SW 1271 (cell line): ENCODE measurements at places on chromosomes 5 and 9.

- no peak for DNase-seq
These were observed 13.2 kb upstream of the LVRN start for GRCh38 chr5:115949096-115949495.

- DNase-seq = no peak
These were observed 286.2 kb downstream of the MRPS30 start for GRCh38 chr5:45094876-45095440.

DNA sequence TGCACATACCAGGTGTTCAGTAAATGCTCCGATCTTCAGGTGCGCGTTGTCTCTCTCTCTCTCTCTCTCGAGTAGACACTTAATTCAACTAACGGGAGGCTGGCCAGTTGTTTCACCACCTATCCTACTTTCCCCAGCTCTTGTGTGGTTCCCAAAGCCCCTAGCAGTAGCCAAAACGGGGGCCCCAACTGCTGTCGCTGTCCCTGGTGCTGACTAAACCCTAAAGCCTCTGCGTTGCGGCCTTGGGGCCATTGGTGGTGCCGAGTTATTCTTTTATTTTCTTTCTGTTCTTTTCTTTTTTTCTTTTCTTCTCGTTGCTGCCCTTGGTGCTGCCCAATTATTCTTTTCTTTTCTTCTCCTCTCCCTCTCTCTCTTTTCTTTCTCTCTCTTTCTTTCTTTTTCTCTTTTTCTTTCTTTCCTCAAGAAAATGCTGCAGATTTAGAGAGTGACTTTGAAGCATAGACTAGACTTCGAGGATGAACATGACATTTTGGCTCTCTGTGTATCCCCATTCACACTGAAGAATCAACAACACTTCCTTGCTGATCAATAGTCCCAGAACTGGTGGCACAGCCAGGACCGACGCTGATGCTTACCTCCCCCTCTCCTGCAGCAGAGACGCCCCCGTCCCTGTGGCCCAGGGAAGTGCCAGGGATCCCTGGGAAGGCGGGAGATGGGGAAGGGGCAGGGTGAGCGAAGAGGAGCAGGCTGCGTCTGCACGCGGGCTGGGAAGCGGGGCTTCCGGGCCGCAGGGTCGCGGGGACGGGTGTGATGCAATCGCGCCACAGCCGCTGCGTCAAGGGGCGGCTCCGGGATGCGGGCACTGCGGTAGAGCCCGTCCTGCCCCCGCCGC, at the start of gene FBLL1:
Gene FBLL1 (plus strand): TSS at position 785 of the 853 bp plus-strand sequence. CDS start 200 bp downstream, outside the sequence.
- DNase-seq = no peak

DNA sequence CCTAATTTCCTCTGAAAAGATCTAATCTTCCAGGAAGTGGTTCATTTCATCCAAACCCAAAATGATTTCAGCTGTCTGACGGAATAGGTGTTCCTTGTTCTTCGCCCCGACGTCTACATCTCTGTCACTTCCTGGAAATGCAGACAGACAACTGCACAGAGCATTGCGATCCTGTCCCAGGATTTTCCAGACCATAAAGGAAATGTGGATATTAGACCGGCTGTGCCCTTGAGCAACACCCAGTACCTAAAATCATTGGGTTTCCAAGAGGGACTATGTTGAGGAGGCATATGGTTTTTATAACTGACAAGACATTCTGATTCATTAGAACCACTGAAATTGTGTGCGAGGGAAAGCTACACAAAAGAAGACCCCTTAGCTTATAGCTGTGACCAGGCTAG, 74.2 kb downstream of the MSX2 start:
- DNase-seq = no peak

DNA sequence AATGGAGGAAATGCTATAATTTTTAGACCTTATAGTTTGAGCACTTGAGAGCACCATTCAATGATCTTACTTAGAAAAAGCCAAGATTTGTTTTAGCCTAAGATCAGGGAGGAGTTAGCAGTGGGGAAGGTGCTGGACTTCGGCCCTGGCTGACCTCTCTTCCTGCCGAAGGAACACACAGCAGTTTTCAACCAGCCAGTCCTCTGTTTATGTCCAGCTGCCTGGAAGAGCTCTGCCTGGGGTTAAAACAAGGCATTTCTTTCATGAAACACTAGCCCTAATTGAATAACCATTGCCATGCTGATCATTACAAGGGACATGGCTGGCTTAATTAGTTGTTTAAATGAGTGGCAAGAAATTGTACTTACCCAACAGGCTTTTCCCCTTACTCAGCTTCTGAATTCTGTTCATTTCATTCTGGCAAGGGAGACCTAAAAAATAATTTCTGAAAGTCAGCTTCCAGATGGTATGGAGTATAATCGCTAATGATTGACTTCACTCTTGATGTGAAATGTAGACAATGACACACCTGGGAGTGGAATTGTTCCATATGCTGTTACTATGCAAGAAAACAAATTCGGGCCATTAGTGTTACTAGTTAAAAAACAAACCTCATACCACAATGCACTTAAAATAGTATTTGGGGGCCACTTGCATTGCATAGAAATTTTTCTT, 514.2 kb downstream of the SPOCK1 start:
- no peak for DNase-seq

GRCh38 chr5:3825531-3826451, 230.2 kb downstream of the IRX1 start:
- DNase-seq = no peak
